Activated CD4-positive, alpha-beta T cell treated with anti-CD3 and anti-CD28 coated beads, Interleukin-2, amount 50 U/mL, for 16 hours (primary cell): ENCODE measurements at places on chromosomes 5 and 9.

DNA sequence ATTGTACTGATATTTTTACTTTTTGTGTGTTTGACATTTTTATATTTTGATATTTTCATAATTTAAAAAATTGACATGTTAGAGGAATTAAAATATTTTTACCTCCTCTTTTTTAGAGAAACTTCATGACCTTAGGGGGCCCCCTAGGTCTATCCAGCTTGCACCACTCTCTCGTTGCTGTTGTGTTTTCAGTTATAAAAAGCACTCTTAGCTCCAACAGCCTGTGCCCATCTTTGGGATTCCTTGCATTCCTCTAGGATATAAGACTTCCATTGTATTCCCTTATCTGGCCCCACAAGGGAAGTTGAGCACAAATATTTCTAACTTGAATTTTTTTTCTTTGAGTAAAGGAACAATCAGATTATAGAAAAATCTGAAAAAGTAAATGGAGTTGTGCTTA is 245.3 kb downstream of the SH3GL2 start:
- DNase-seq: no peak

DNA sequence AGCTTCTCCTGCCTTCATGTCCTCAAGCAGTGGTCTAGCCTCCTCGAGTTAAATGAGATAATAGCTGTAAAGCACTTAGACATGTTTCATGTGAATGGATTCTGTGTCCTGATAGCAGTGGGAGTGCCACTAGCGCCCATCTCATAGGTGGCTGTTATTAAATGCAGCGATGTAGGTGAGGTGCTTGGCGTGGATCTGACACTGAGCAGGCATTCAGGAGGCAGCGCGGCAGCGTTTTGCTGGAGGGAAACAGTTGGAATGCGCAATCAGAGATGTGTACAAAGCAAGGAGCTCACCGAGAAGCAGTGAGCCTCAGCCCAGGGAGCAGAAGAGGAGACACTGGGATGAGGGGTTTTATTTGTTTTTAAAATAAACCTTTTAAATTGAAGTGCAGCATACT is 106.6 kb downstream of the RGS3 start:
- DNase-seq: no peak

DNA sequence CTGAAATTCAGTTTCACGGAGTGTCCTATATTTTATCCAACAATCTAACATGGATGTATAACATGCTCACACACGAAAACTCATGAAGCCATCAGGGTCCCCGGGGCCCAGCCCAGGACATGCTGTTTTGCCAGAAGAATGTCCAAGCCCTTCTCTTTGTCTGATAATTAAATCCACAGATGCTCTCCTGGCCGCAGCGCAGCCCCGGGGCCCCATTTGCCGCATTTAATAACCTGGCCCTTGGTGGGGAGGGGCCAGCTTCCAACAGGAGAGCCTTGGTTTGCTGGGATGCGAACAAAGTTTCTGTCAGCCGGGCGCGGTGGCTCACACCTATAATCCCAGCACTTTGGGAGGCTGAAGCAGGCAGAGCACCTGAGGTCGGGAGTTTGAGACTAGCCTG is 30.0 kb downstream of the PLPP7 start:
- DNase-seq: no peak

DNA sequence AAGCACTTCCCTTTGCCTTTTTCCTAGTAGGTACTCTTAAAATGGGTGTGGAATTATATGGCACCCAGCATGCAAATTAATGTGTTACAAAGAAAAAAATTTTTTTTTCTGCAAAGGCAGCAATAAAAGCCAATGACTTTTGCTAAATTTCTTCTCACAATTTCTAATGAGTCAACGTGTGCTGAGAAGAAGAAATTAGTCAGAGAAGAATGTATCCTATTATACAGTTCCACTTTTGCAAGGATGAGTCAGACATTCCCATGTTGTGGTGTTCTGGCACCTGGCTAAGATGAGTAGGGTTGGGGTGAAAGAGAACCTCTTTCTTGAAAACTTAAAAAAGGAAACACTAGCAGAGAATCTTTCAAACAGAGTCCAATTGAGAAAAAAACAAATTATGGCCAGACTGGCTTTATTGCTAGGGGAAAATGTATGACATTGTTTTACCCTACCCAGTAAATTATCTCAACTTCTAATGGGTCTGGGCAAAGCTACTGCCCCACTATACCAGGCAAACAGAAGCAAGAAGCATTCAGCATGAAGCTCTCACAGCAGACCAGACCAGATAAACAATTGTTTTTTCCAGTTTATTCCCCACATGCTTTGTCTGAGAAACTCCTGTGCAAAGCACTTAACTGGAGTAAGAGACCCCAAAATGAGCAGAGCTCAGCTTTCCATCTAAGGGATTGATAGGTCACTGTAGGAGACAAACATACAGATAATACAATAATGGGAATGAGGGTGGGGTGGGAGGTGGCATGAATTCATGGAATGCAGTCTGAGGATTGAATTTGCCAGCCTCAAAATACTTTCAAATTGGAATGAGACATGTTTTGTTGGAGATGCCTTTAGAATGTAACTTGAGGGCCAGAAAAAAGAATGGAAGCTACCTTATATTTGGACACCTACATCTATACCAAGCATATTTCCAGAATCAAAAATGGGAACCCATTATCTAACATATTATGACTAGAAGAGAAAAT is 220.8 kb upstream of the RFX3 start:
- DNase-seq: peak; percentile 85

DNA sequence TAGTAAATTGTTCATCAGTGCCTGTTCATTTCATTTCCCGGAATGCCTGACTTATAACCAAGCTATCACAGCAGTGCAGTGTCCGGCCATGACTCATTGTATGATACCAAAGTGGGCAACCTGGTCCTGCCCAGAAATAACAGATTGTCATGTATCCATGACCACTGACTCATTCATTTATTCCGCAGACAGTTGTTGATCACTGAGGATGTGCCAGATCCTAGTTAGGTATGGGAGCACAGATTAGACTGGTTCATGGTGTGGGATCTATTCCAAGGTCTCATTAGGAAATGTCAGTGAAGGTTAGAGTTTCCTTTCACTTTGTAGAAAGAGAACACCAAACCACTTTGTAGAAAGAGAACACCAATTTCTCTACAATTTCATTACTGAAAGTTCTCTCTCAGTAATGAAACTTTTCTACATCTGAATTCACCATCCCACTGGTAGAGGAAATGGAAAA is 8.7 kb downstream of the NREP start:
- no peak for DNase-seq

- no peak for DNase-seq
Measured at GRCh38 chr9:91360551-91361290, 997 bp downstream of the AUH start.
